ENCODE measurements at places on chromosomes 7 and 10. TPM values are rescaled to one million over a fixed set of nuclear protein-coding genes. Genes with fewer than 3 reads are reported as not detected.

The INA gene
- polyA plus RNA-seq: not detected

The GALNT17 gene
- polyA plus RNA-seq: not detected

The SLC26A5 gene
- not detected for polyA plus RNA-seq

The ADCYAP1R1 gene
- not detected for polyA plus RNA-seq

DNA sequence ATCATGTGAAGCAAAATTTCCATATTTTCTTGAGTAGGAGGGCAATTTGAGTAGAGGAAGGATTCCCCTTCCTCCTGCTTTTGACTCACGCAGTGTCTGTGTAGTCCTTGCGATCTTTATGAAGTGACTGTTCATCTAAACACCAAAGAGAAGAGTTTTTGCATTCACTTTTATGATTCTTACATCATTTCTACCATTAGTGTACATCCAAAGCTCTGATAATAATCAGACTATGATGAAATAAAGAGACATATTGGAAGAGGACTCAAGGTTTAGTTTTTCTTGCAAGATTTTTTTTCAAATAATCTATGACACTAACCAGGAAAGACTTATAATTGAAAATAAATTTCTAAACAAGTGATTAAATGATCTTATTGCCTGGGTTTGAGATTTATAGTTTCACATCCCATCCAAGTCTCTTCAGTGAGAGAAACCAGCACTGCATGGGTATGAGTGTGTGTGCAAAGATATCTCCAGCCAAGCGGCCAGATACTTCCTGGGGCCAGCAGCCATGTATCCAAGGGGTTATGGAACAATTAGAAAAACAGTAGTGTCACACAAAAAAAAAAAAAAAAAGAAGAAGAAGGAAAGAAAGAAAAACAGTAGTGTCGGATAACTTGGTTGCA is 2.0 kb upstream of the ACTA2 start:
- H3K27ac ChIP-seq: no peak overlapping the region
- DNase-seq: no peak
- H3K36me3 ChIP-seq: peaks cover 12% of the 10 kb centered on the region
- no peaks in the 10 kb centered on the region for H3K27me3 ChIP-seq
- H3K4me3 ChIP-seq: no peak overlapping the region
- no peaks in the 10 kb centered on the region for H3K4me1 ChIP-seq

DNA sequence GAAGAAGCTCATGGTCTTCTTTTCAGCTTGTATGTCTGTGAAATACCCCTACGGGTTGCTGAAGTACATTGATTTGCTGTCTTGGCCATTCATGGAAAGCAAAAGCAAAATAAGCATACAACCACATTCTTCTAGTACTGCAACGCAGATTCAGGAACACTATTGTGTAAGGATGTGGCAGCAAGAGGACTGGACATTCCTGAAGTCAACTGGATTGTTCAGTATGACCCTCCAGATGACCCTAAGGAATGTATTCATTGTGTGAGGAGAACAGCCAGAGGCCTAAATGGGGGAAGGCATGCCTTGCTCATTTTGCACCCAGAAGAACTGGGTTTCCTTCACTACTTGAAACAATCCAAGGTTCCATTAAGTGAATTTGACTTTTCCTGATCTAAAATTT is 133.4 kb upstream of the ANKRD1 start:
- no peaks in the 10 kb centered on the region for H3K4me1 ChIP-seq
- DNase-seq: no peak
- no peaks in the 10 kb centered on the region for H3K36me3 ChIP-seq
- H3K27me3 ChIP-seq: no peaks in the 10 kb centered on the region
- no peak overlapping the region for H3K27ac ChIP-seq

DNA sequence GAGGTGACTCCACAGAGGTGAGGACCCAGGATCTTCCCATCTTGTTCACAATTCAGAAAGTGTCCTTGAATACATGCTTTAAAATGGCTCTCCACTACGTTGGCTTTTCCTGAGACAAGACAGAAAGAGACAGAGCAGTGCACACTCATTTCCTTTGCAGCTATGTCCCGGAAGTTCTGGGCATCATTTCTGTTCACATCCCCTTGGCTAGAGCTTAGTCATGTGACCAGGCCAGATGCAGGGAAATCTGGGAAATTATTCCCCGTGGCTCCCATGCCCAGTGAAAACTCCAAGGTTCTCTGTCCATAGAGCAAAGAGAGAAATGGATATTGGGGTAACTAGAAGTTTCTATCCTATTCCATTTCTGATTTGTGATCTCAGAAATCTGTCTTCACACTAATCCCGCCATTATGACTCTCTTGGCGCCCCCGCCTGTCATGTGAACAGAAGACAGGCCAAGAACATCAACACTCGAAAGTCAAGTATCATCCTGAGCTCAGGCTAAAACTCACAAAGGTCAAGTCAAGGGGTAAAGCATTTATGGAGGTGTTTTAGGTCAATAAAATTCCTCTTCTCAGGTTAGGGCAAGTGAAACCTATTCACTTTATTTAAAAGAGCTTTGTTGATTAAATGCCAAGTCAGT is 251.4 kb upstream of the HABP2 start:
- H3K4me3 ChIP-seq: no peak overlapping the region
- H3K4me1 ChIP-seq: peaks cover 9% of the 10 kb centered on the region
- no peaks in the 10 kb centered on the region for H3K27me3 ChIP-seq
- H3K27ac ChIP-seq: no peak overlapping the region
- H3K36me3 ChIP-seq: no peaks in the 10 kb centered on the region
- DNase-seq: no peak

The KLF14 gene
- polyA plus RNA-seq: 0.36 TPM

DNA sequence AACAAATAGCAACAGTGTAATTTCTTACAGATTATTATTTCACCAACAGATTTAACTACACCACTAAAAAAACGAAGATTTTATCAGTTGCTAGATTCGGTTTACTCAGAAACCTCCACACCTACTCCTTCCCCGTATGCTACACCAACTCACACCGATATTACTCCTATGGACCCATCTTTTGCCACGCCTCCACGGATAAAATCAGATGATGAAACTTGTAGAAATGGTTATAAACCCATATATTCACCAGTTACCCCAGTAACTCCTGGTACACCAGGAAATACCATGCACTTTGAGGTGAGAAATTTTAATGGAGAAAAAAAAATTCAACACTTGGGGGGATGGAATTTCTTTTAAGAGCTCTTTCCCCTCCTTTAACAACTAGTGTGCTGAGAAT is 92.5 kb downstream of the KMT2E start:
- peaks cover 26% of the 10 kb centered on the region for H3K36me3 ChIP-seq
- H3K4me1 ChIP-seq: peaks cover 2% of the 10 kb centered on the region
- H3K4me3 ChIP-seq: no peak overlapping the region
- peak overlapping the region; percentile 70 for H3K27ac ChIP-seq
- DNase-seq: no peak

DNA sequence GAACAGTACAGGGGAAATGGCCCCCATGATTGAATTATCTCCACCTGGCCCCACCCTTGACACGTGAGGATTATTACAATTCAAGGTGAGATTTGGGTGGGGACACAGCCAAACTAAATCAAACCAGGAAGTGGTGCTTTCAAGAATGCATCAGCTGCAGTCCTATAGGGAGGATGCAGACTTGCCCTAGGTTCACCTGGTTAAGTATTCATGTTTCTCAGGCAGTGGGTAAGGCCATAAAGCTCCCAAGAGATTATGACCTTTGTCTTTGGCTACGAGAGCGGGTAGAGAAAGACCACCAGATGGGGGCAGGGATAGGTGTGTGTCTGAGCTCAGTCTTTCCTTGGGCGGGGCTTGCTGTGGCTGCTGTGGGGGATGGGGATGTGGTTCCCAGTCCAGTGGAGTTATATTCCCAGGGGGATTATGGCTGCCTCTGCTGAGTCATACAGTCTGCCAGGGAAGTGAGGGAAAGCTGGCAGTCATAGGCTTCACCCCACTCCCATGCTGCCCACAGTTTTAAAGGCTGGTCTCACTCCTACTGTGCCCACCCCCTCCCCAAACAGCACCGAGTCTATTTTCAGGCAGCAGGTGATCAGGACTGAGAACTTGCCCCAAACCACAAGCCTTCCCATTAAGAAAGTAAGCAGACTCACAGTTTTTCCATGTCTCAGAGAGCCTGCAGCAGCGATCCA is 8.4 kb upstream of the R3HCC1L start:
- H3K27me3 ChIP-seq: peaks cover 31% of the 10 kb centered on the region
- H3K27ac ChIP-seq: no peak overlapping the region
- H3K4me1 ChIP-seq: no peaks in the 10 kb centered on the region

Data from naive B cell (primary cell).